NCI-H1092 (cell line): ENCODE measurements at places on chromosomes 7 and 10.

DNA sequence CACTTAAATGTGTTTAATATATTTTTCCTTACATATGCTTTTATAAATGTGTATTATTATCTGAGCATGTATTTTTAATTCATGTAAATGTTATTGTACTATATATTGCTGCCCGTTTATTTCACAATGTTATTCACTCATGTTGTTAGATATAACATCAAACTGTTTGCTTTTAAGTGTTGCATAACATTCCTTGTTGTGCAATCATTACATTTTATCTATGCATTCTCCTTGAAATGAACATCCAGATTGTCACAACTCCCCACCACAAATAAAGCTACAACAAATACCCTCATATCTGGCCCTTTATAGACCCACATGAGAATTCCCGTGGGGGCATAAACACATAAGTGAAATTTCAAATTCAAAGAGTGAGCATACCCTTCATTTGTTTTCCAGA is 264.2 kb downstream of the HPSE2 start:
- DNase-seq = no peak

- no peak for DNase-seq
Observed at GRCh38 chr10:17915181-17915580, 36.5 kb upstream of the SLC39A12 start.

- no peak for DNase-seq
Observed at GRCh38 chr7:2040201-2040892, 192.4 kb downstream of the MAD1L1 start.

DNA sequence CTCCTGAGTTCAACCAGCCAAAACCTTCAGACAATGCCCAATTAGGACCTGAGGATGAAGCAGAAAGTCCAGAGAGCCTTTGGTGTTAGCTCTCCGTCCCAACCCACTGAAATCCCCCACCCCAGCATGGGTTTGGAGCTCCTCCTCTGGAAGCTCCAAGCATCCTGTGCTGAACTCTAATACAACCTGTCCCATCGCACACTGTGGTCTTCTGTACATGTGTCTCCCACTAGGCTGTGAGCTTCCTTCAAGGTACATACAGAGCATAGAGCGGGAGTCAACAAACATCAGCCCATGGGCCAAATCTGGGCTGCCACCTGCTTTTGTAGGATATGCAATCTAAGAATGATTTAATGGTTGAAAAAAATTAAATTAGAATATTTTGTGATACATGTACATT is 166.5 kb downstream of the LSM5 start:
- no peak for DNase-seq

GRCh38 chr7:37977243-37977642 is 56.8 kb downstream of the EPDR1 start:
- DNase-seq = no peak

GRCh38 chr10:100265821-100266485 is 1.5 kb downstream of the CWF19L1 start:
- no peak for DNase-seq

- no peak for DNase-seq
Observed at GRCh38 chr10:33986016-33986415, 651.5 kb upstream of the NRP1 start.

DNA sequence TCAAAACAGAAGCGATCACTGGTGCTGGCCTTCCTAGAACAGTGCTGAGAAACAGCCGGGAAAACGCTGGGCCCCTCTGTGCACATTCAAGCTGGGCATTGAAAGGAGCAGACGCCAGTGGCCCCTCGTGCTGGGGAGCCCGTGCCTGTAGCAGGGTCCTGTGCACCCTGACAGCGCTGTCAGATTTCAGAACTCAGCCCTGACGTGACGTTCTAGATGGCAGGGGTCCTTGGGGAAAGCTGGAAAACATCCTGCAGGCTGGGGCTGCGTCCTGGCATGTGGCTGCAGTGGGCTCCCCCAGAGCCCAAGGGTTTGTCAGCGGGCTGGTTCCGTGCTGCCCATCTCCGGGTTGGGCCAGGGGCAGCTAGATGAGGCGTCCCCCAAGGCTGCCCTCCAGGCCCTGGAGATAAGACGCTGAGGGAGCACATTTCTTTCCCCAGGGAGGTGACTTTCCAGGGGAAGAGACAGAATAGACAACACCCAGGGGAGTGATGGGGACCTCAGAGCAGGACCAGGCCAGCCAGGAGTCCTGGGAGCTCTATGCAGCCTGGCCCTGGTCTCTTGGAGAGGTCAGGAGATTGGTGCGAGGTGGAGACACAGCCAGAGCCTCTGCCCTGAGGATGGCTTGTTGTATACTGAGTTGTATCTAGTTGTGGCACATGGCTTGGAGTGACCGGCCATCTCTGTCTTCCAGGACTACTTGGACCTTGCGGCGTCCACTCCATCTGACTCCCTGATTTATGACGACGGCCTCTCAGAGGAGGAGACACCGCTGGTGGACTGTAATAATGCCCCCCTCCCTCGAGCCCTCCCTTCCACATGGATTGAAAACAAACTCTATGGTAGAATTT is 12.1 kb upstream of the CSGALNACT2 start:
- no peak for DNase-seq

DNA sequence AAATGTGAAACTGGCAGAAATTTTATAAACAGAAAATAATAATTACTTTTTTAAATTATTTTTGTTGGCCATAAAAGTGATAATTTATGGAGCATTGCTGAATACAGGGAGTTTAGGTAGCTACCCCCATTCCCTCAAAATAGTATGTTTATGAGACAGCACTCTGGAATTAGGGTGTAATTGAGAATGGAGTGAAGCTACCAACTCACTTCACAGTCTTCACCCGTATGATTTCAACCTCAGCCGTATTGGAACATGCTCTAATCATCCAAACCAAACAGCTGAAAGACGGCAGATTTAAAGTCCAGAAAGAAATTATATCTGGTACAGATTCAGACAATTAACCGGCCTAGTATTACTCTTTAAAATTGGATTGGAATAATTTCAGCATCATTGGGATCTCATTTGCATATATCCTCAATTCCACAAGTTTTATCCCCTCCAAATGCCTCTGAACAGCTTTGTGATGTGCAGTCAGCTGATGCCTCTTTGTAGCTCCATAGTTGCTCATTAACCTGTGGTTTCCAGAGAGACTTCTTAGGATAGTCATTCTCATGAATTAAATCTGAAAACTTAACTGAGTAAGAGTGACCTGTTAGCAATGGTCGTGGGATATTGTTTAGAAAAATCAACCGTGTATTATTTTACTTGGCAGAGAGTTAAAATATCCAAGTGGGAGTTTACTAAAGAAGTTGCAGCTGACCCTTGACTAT is 59.1 kb upstream of the GJD4 start:
- no peak for DNase-seq

GRCh38 chr10:79938728-79939406 is 10.0 kb downstream of the SFTPD start:
- no peak for DNase-seq

GRCh38 chr10:133442191-133442966 is 11.4 kb upstream of the SCART1 start:
- DNase-seq = no peak

DNA sequence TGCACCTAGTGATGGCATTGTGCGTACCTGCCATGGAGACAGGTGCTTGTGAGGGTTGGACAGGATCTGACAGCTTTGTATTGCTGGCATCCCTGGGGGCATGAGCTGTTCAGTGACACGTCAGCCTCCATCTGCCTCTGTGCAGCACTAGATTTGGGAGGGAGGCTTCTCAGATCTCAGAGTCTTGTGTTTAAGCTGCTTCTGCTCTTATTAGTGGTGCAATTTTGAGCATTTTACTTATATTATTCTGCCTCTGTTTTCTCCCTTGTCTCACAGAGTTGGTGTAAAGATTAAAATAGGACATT is 5.1 kb downstream of the ARHGAP22 start:
- no peak for DNase-seq

DNA sequence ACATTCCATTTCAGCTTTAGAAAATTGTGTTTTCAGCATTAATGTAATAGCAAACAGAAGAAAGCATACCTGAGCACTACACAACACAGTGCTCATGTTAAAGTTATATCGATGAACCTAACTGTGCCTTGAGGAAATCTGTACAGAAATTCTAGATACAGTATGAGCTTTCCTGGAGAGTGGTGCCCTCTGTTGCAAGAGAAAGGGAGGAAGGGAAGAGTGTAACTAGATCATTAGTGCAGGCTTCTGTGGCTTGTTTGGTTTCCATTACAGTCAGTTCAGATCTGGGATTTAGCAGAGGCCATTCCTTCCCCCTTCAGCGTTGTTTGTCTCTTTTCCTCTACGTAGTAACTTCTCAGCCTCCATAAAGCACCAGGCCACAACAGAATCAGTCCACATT is 139.7 kb downstream of the HTR7 start:
- DNase-seq = no peak

DNA sequence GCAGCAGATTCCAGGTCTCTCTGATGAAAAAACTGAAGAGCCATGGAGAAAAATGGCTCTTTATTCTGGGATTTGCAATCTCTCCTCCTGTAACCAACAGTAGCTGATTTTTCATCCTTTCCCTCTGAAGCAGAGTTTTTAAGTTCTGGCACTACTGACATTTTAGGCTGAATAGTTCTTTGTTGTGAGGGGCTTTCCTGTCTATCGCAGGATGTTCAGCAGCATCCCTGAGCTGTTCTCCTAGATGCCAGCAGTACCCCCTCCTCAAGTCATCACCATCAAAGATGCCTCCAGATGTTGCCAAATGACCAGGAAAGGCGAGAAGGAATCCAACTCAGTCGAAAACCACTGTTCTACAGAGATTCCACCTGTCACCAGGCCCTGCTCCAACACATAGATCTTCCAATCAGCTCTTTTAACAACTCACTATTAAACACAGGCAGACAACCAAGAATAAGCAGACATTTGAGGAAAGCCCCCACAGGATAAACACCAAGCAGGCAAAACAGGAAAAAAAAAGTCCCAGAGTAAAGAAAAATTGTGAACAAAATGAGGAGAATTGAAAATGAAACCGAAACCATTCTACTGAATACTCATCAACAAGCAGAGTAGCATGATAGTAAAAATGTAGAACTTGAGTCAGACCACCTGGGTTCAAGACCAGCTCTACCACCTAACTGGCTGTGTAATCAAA is 124.8 kb downstream of the MPP7 start:
- DNase-seq = no peak

DNA sequence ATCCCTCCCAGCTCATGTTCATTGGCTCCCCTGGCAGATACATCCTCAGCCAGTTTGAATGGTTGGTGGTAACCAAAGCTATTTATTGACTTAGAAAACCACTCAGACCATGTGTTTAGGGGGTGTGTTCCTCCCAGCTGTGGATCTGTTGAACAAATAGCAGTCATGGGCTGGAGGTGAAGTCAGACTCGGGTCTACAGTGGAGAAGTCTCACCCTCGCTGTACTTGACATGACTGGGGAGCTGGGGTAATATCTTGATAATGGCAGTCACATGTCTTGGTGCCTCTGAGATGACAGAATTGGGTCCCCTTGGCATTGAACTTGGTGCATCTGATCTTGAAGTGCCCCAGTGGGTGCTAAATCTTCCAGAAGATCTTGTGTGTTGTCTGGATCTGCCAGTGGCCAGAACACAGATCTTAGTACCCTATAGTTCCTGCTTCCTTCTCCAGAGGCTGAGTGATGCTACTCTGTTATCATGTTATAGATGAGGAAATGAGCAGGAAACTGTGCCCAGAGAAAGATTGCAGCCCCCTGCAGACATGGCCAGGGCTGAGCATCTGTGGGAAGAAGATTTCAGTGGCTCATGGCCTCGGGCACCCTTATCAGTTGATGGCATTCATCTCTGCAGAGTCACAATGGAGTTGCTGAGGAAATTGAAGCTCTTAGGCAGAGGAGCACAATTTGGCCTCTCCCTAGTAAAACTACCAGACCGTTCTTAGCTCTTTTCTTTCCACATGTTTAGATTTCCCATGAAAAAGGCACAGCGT is 50.4 kb downstream of the ADRA2A start:
- DNase-seq = no peak

- DNase-seq = no peak
Observed at GRCh38 chr10:119315128-119316001, 108.0 kb downstream of the GRK5 start.
